ENCODE measurements at places on chromosomes 7 and 10.
A peak's percentile ranks its signal among the peaks of the same experiment; 100 is the strongest.

DNA sequence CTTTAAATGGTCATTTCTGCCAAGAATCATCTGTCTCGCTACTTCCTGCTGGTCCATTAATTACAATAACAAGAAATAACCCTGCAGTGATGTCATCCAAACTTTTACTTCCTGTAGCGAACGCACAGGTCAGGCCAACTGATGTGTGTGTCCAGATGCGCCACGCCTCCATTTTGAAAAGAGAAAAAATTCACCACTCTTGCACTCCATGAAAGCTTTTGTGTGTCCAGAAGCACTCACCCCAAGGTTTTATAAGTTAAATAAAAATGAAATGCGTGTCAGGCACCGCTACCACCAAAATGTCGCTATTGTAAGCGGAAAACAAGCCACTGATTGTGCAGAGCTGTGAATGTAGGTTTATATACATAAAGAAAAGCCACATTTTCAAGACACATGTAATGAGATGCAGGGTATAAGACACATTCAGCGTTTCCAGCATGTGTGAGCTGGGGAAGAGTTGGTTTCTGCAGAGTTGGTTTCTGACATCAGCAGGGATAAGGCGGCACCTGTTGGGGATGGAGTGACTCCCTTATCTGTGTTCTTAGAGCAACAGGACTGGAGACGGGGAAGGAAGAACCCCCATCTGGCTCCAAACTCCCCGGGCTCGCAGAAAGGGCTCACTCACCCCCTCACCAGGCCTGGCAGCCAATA is 83.3 kb downstream of the CTBP2 start:
- no peak for DNase-seq

GRCh38 chr10:111108441-111108840 is 31.6 kb downstream of the ADRA2A start:
- DNase-seq, result no peak

GRCh38 chr7:127682140-127682539 is 30.1 kb downstream of the SND1 start:
- no peak for DNase-seq

- DNase-seq, result peak; percentile 10
These were observed 43.5 kb downstream of the TLL2 start for GRCh38 chr10:96470116-96470743.

GRCh38 chr10:84613336-84614021 is 285.1 kb downstream of the CCSER2 start:
- DNase-seq, result no peak

- DNase-seq, result no peak
These were observed 110.8 kb downstream of the TPK1 start for GRCh38 chr7:144725070-144725469.

- DNase-seq, result no peak
These were observed 169.7 kb downstream of the LRRTM3 start for GRCh38 chr10:67095531-67095930.

DNA sequence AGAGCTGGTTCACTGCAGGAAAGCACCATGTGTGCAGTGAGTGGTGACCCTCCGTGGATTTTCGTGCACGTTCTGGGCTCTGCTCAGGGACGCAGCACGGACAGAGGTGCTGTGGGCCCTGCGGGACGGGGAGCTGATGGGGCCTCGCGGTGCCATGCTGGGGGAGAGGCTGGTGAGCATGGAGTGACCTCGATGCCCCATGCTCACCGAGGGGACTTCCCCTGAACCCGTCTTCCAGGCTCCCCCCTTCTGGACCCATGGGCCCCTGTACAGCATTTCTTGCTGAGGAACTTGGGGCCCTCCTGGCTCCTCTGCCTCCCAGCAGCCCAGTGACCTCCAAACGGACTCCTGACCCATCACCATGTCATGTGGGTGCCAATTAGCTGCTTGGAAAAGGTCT is 253.7 kb downstream of the DNAJB6 start:
- no peak for DNase-seq

Measured in CD4-positive, alpha-beta T cell treated with Interleukin-6 for 4 hours (primary cell).